ENCODE measurements at places on chromosomes 4 and X.

- DNase-seq: no peak
These were observed 128.2 kb downstream of the SLC7A11 start for GRCh38 chr4:138113819-138114400.

DNA sequence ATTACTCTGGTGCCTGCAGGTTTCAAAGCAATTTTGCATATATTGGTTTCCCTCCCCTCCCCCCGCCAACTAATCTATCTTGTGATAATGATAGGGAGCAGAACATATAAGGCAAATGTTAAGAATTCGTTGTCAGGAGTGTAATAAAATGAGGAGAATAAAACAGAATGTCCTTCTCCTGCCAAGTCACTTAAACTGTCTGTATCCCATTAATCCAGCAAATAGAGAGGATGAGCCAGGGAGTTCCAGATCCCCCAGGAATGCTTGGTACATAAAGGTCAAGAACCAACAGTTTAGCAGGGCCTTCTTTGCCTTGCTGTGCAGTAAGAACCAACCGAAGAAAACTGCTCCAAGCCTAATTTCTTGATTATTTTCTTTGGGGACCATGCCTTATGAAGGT lies 141.4 kb downstream of the AMELX start:
- no peak for DNase-seq

- DNase-seq: no peak
These were observed 95.1 kb downstream of the IL15 start for GRCh38 chr4:141731481-141731880.

GRCh38 chr4:78129383-78130108 lies 72.4 kb downstream of the FRAS1 start:
- no peak for DNase-seq

DNA sequence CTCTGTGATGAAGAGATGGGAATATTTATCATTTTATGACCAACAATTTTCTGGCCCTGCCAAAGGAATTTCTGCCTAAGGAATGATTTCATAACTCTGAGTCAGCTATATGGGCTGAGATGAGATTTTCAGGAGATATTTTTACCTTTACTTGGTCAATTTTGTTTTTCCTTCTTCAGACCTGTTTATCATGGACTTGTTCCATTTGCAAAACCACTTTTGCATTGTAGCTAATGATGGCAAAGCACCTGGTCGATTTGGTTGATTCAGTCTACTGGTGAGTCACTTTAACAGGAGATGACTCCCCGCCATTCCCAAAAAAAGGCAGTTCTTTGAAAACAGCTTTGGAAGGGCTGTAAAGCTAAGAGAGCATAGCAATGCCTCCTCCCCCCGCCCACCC lies 53.3 kb downstream of the TEX13A start:
- no peak for DNase-seq

DNA sequence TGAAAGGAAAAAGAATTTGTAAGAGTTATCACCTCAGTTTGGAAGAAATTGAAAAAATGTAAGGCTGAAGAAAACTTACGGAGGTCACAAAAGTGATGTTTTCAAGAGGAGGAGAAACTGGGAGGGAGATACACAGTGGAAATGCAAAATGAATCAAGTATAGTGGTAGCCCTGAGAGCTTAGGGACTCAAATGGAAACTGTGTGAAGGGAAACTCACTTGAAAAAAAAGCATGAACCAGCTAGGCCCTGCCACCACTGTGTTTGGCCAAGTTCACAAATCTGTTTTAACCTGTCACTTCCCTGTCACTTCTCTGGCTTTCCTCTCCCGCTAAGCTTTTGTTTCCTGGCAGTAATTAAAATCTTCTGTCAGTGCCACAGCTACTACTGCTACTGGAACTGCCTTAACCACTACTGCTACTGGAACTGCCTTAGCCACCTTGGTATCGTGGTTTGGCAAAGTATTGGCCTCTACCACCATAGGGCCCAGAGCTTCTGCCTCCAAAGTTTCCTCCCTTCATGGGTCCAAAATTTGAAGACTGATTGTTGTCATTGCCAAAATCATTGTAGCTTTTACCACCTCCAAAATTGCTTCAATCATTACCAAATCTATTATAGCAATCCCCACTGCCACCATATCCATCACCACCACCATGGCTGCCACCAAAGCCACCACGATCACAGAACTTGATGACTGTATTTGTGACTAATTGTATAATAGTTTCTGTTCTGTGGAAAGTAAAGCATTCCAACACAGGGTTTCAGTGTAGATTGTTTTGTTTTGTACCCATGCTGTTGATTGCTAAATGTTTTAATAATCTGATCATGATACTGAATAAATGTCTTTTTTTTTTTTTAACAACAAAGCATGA lies 41.5 kb downstream of the SMARCA5 start:
- no peak for DNase-seq

DNA sequence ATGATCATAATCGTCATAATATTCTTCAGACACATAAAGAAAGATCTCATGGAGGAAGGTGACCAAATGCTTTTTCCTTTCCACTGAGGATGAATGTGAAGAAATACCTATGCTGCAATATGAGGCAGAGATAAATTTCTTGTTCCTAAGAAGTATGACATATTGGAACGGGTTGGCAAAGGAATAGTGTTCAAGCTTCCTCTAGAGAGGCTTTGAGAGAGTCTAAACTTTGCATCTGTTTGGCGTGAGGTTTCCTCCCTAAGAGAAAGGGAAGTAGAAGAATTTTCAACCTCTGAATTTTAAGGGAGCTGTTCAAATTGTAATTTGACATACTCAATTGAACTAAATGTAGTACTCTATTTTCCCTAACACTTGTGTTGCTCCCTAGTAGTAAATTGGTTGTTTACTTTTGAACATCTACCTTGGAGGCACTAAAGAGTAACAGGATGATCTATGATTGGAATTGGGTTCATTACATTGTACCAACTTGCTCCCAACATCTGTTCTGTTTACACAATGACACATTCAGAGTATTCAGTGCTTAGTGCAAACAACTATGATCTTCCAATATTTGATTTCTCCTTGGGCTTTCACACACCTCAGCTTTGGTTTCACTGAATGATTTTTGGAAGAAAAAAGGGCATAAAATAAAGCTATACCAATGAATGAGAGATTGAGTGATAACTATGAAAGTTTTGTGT lies 122.0 kb downstream of the CORIN start:
- no peak for DNase-seq

GRCh38 chrX:69505772-69506616 lies 1.9 kb downstream of the NALF2 start:
- no peak for DNase-seq

GRCh38 chrX:14798805-14799397 lies 74.0 kb downstream of the FANCB start:
- no peak for DNase-seq

GRCh38 chrX:16869393-16870094 lies 618 bp downstream of the RBBP7 start:
- DNase-seq: peak; percentile 54

GRCh38 chr4:124468360-124468759 lies 244.2 kb downstream of the ANKRD50 start:
- DNase-seq: no peak

All from neural crest cell (in vitro differentiated cells).